ENCODE measurements at places on chromosomes 2 and 18.

DNA sequence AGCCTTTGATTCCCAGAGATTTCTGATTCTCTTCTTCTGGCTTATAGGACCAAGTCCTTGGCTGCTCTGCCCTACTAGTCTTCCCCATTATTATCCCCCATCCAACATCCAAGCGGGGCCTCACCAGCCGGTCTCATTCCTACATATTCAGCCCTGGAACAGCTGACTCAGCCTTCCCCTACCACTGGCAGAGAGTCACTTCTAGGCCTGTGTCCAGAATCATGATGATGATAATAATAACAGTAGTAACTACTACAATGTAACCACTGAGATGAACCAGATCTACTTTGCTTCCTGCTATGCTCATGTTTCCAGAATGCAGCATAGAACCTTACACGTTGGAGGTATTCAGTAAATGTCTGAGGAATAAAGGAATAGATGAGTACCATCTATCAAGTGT lies 295.2 kb downstream of the SRBD1 start:
- DNase-seq: no peak

DNA sequence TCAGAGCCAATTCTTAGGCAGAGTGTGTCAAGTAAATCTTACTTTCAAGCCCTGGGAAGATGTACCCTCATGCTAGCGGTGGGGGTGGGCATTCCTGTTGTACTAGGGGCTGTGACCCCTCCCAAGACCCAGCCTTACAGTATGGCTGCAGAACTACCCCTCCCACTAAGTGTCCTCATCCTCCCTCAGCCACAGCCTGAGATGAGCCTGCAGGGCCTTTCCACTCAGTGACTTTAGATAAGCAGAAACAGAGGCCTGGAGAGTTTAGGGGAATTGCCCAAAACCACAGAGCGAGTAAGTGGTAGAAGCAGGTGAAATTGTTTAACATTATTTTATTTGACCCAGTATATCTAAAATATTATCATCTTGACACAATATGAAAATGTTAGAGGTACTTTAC lies 36.6 kb downstream of the TTC32 start:
- no peak for DNase-seq

- no peak for DNase-seq
Measured at GRCh38 chr2:4258563-4258962, 555.2 kb downstream of the DCDC2C start.

DNA sequence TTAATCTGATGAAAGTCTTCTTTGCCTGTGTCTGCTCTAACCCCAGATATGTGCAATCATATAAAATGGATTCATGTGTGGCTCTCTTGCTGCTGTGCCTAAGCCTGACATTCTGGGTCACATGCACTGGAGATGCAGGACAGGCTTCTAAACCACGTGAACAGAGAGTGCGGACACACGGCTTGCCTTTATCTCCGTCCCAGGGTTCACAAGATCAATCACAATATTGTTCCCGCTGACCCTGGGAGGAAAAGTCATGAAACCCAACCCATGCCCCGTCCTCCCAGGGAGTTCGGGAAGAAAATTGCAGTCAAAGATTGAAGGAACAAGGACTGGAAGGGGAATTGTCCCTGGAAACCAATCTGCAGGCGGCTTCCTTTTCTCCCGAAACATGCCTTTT lies 74.8 kb downstream of the VAPA start:
- no peak for DNase-seq

DNA sequence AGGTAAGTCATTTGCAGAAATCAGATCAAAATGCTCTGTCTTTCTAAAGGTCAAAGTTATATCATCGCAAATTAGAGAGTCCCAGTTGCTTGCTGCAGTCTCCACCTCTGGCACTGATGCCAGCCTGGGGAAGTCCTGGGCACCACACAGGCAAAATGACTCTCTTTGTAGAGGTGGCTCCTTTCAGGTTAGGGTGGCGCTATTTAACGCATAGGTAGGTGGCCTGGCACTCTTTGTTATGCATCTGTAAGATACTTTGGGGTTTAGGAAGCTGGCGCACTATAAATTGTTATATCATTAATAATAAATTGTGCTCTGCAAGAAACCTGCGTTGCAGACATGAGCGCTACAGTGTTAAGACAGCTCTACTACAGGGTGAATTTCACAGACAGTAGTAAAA lies 268.5 kb downstream of the ICOS start:
- DNase-seq: no peak

GRCh38 chr18:60508108-60508507 lies 135.5 kb upstream of the MC4R start:
- DNase-seq: no peak

DNA sequence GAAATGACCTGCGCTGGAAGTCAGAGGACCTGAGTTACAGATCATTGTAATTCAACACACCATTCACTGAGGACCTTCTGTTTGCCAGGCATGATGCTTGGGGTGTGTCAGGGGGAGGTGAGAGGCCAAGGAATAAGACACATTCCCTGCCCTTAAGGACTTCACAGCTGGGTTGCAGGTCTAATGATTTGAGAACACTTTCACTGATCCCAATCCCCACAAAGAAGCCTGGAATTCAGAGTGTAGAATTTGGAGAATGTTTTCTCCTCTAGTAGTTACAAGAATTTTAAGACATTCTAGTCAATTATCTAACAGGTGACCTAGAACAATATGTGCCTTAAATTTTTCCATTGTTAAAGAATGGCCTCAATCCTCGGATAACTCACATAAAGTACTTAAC lies 322.4 kb downstream of the TNS1 start:
- DNase-seq: no peak
